ENCODE measurements at places on chromosomes 2 and 18.
A peak's percentile ranks its signal among the peaks of the same experiment; 100 is the strongest.

DNA sequence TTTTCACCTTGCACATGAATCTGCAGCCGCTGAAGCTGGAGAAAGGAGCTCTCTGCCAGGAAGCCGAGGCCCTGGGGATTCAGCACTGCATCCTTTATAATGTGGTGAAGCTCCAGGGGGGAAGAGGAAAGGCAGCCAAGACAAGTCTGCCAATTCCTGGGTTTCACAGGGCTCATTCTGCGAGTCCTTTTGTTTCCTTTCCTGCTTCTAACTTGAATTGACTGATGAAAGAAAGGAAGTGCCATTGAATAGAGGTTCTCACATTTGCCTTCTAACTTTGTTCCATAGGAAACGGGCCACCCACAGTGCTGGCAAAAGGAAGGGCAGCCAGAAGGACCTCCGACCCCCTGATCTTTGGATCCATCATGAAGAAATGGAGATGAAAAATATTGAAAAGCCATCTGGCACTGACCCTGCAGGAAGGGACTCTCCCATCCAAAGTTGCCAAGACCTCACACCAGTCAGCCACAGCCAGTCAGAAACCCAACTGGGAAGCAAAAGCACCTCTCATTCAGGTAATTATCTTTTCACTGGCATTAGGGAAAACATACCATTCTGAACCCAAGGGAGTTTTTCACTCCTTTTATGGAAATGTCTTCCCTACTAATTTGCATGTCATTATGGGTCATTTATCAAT, 765.4 kb downstream of the MBD2 start:
- no peak for DNase-seq

DNA sequence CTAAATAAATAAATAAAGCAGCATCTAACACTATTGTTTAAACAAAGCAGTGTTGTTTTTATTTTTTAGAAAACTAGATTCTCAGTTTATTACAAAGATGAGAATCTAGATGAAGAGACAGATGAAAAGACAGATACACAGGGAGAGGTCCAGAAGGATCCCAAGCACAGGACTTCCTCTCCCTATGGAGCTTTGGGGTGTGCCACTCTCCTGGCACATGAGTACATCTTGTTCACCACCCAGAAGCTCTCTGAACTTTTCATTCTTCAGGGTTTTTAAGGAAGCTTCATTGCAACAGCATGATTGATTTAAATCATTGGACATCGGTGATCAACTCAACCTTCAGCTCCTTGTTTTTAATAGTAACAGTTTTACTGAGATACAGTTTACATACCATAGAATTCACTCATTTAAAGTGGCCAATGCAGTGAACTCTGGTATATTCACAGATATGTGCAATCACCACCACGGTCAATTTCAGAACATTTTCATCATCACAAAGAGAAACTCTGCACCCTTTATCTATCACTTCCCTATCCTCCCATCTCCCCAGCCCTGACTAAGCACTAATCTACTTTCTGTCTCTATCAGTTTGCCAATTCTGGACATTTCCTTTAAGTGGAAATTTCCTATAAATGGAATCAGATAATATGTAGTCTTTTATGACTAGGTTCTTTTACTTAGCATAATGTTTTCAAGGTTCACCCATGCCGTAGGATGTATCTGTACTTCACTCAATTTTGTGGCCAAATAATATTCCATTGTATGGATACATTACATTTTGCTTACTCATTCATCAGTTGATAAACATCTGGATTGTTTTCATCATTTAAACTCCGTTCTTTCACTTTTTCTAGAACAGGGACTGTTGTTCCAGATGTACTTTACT, 62.3 kb upstream of the ZFP36L2 start:
- peak; percentile 21 for DNase-seq

- DNase-seq = no peak
Observed at GRCh38 chr18:9858642-9859041, 27.1 kb upstream of the TXNDC2 start.

- DNase-seq = no peak
Observed at GRCh38 chr18:13416848-13417247, 198.3 kb downstream of the LDLRAD4 start.
